ENCODE measurements at places on chromosomes 2 and 18.

DNA sequence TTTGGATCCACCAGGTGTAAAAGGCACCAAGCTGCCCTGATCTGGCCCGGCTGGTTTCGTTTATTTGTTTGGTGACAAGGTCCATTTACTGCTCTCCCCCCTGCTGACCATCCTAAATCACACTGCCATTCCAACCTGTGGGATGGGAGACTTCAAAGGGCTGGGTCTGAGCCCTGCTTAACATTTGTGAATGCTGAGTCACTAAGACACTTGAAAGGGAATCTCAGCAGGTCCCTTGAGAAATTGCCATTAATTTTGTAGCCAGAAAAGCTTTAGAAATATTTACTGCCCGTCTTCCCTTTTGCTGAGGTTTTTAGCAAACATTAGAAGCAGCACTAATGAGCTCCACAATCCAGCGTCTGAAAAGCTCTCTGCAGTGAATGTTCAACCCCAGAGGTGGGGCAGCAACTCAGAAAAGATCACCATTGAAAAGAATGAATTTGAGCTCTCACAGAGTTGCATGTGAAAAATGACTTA is 133.8 kb downstream of the ARL4C start:
- no peak for DNase-seq

- DNase-seq: no peak
These were observed 788.4 kb downstream of the EPHA4 start for GRCh38 chr2:220783671-220784070.

- no peak for DNase-seq
These were observed 6.5 kb downstream of the TANK start for GRCh38 chr2:161166538-161167409.

- DNase-seq: no peak
These were observed 721 bp downstream of the MCEE start for GRCh38 chr2:71129114-71129901.

GRCh38 chr2:102046135-102046986 is 54.6 kb downstream of the IL1R2 start:
- DNase-seq: no peak

DNA sequence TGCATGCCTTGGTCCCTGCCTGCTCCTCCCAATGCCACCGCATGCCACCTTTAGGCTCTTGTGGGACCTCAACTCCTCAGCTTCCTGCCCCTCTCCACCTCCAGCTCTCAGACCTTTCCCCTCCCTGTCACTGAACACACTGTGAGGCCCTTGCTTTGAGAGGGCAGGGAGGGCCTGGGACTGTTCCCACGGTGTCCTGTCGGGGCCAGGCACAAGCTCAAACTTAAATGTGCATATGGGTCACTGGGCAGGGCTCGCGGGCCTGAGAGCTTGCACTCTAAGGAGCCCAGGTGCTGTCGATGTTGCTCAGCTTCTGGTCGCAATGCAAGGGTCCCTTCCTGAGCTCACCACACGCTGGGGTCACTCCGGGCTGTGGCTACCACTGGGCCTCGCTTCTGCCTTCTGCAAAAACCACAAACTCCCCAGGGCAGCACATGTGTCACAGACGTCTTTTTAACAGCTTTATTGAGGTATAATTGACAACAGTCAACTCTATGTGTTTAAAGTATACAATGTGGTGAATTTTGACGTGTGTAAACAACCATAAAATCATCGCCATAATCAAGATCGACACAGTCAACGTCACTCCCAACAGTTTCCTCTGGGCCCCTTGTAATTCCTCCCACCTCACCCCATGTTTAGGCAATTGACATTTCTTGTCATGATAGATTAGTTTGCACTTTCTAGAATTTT is 11.9 kb upstream of the B3GNT7 start:
- no peak for DNase-seq

DNA sequence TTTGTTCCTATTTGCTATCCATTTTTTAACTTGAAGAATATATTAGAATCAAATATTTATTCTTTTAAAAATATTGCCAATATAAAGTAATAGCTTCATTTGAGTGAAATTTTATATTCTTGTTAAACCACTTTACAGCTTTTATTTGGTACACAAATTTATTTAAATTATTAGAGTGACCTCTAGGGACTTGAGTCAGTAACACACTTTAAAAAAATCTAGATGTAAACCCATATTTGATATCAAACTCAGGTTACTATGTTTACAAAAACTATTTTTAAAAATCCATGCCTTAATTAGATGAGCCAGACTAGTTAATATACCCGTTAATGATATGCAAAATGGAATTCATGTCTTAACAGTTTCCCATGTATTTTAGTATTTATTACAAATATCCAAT is 134.6 kb downstream of the MAP4K4 start:
- no peak for DNase-seq

DNA sequence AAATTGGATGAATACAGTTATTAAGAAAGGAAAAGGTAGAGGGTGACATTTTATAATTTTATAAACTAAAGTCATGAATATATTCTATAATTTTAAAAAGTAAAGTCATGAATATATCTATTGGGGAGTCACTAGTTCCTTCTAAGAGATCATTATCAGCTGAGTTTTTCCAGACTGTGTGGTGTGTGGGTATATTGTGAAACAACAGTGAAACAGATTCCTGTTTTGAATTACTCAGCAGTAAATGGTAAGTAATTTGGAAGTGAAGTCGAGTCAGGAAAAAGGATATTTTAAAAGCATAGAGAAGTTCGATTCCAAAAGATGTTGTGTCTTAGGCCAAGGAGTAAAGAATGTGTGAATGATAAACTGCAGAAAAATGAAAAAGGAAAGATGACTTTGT is 1018.2 kb upstream of the NXPH2 start:
- no peak for DNase-seq

DNA sequence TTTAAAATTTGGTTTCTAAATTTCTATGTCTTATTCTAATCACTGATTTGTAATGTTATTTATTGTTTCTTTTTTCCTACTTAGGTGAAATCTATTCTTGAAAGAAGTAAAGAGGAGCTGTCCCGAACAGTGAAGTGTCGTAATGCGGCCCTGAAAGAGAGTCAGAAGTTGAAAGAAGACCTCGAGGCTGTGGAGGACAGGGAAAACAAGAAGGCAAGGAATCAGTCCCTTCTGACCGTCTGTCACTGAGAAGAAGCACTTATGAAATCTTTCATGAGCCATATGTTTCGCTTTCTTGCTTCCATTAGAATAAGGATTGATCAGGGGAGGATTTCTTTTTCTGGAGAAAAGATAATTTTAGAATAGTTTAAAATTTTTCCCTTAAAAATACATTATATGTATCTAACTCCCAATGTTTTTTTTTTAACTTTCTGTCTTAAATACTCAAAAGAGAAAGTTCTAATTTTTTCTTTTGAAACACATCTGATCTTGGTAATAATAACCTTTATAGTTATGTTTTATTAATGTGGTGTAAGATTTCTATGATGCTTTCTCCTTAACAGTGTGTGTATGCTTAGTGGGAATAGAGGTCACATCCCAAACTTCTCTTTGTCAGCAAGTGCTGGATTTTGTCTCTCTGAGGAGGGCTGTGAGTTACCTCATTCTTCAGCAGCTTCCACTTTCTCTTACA is 79.0 kb downstream of the CCDC150 start:
- no peak for DNase-seq

- DNase-seq: no peak
These were observed 45.0 kb downstream of the LAMA1 start for GRCh38 chr18:7072593-7072992.

DNA sequence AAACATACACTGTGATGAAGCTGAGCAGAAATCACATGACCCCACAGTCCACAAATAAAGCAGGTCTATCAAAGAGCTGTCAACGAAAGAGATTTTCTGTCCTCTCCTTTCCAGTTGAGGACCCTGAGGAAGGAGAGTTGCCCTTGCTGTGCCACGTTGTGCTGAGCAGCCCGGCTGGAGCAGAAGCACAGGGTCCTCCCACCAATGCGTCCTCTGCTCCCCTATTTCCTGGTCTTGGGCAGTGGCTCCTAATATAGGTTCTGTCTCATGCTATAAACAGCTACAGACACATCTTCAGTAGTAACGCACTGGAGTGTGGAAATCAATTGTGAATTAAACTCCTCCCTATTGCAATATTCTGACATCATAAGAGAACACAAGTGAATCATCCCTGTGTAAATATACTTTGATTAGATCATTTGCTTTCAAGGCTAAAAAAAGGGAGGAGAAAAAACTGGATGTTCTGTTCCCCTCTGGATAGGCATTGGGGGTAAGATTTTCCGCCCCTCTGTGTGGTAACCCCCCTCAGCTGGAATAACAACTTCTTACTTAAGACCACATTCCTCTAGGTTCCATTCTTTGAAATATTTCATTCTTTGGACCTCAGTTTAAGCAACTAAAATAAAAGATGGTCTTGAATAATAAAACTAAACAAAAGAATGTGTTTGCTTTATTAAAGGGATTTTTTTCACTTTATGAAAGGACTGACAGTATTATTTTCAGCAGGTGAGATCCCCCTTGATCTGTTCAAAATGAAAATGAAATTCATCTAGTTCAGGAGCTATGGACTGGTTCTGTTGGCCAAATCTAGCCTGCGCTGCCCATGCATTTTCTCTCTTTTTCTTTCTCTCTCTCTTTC is 8.3 kb upstream of the RHOB start:
- DNase-seq: peak; percentile 46

GRCh38 chr2:206488623-206489022 is 45.3 kb downstream of the ADAM23 start:
- DNase-seq: no peak

- no peak for DNase-seq
These were observed 34.3 kb upstream of the CD226 start for GRCh38 chr18:69981948-69982347.

DNA sequence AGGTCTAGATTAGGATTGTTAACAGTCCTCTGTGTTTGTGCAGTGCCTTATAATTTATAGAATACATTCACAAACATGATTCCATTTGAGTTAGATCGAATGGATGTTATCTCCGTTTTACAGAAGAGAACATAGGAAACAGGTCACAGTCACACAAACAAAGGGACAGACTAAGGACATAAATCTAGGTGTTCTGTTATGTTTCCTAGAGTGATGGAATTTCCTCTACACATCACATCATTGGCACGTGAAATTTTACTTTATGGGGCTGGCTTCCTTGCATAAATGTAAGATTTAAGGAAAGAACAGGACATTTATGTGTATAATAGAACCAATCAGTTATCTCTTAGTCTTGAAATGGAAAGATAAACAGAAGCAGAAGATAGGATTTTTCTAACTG is 6.4 kb downstream of the TRIM54 start:
- DNase-seq: no peak

- no peak for DNase-seq
These were observed 6.7 kb downstream of the AGBL5 start for GRCh38 chr2:27058210-27058609.

- DNase-seq: no peak
These were observed 40.7 kb upstream of the TANK start for GRCh38 chr2:161119483-161119882.

DNA sequence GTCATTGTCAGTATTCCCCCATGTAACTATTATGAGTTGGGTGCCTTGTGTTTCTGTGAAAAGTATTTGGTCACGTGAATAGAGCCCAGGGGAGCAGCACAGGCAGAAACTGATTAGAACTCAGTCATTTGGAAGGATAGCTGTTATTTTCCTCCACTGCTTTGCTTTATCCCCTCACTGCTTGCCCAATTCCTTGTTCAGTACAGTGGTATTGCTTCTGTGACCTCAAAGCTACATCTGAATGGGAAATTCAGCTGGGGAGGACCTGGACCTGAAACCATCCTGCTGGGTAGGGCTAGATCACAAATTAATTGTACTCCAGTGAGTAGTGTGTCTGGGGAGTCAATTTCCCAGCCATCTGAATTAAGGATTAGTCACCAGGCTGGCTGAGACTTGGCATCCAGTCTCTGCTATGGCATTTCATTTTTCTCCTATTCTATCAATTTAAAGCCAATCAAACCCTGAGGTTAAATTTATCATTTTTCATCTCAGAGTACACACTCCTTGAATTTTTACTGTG is 1231.6 kb upstream of the GYPC start:
- DNase-seq: no peak

DNA sequence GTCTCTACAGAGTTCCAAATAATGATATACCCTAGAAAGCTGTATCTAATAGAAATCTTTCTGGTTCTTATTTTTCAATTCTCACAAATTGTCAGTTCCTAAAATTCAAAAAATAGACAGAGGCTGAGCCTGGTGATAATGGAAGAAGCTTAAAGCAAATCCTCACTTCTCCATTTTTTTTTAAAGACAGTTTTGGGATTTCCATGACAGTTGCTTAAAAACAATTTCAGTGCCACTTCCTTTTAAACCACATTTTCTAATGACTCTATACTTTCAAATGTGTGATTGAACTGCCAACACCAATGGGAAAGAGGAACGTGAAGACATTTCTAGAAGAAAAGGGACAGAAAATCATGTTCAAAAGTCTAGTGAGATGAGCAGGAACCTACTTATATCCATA is 4.0 kb downstream of the GKN2 start:
- no peak for DNase-seq

GRCh38 chr2:110865188-110865587 is 132.8 kb downstream of the ACOXL start:
- DNase-seq: no peak

DNA sequence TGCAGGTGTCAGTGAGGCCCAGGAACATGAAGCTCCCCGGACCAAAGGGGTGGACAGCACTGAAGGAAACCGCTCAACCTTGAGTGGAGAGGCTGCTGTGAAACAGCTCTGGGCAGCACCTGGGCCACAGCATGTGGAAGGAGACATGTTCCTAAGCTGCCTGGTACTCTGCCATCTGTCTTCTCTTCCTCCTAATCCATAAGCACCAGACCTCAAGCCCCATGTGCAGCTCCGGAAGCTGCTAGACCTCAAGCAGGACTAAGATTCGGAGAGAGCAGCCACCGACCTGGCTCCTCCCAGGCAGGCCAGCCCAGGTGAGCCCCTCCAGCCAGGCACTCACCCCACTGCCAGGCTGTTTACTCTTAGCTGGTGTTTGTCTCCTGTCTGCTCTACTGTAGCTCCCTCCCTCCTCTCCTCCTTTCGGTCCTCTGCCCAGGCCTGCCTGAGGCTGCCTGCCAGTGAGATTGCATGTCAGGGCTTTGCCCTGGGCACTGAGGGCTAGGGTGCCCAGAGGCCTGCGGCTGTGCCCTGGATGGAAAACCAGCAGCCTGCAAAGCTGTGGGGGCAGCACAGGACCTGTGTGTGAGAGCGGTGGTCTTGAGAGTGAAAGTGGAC is 53.7 kb downstream of the BCL11A start:
- no peak for DNase-seq
